ENCODE measurements at places on chromosomes 4 and X. TPM values are rescaled to one million over a fixed set of nuclear protein-coding genes. Genes with fewer than 3 reads are reported as not detected.

The TRIM61 gene
- total RNA-seq, result not detected

The BTK gene
- not detected for total RNA-seq

The PLXNB3 gene
- total RNA-seq, result 3.8 TPM

The PABPC1L2A gene
- total RNA-seq, result not detected

The CTAG1B gene
- total RNA-seq, result not detected

The SSX2 gene
- not detected for total RNA-seq

The CITED1 gene
- 0.12 TPM for total RNA-seq

The GUCY1B1 gene
- total RNA-seq, result 2.0 TPM

The PGAM4 gene
- not detected for total RNA-seq

- peak; percentile 59 for DNase-seq
These were observed 321.7 kb downstream of the DHX15 start for GRCh38 chr4:24262616-24263015.

DNA sequence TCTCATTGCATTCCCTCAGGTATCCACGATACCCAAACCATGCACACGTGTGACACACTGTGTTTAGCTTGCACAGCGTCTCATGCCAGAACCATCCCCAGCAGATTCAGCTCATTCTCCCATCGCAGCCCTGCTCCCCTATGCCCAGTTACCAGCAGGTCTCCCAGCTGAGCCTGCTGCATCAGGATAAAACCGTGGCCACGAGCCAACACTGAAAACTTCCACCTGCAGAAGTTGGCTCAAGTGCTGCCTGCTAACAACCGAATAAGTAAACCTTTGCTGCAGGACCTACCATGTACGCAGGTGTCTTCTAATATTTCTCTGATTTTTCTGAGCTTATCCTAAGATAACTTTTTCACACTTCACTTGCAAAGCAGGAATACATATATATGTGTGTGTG lies 120.4 kb upstream of the STS start:
- no peak for DNase-seq

GRCh38 chrX:15160558-15161095 lies 109.3 kb downstream of the ASB9 start:
- DNase-seq, result no peak

DNA sequence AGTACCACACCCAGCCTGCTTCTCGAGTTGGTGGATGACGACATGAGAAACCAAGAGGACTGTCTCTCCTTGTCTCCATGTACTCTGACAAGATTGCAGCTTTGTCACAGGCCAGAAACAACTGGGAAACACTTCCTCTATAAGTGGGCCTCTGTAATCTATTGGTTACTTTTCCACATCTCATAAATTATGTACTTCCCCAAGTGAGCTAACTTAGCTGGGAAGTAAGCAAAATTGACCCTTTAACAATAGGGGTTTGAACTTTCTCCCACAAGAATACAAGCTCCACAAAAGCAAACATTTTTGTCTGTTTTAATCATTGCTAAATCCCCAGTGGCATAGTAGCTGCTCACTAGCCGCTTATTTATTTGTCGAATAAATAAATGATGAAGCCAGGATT lies 14.1 kb upstream of the USO1 start:
- DNase-seq, result no peak

GRCh38 chrX:38375891-38376290 lies 23.5 kb downstream of the OTC start:
- DNase-seq, result peak; percentile 14

DNA sequence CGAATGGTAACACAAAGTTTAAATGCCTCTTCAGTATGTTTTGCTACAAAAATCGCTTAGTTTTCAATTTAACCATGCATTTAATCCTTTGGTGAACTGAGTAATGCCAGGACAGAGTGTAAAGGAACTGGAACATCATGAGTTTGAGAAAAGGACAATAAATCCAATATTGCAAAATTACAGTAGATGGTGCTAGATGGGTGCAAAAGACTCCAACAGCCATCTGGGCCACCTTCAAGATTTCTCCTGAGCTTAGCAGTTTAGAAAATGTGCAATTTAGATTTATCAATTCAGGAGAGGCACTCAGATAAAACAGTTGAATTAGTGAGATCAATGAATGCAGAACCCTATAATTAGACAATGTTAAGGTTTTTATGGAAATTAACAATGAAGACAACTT lies 33.2 kb upstream of the MID1IP1 start:
- DNase-seq, result peak; percentile 39

- no peak for DNase-seq
These were observed 478 bp upstream of the PLXNA3 start for GRCh38 chrX:154457491-154458115.

- no peak for DNase-seq
These were observed 17.1 kb downstream of the OGT start for GRCh38 chrX:71549986-71550385.

- peak; percentile 42 for DNase-seq
These were observed 191.2 kb downstream of the RRAGB start for GRCh38 chrX:55908661-55909212.

DNA sequence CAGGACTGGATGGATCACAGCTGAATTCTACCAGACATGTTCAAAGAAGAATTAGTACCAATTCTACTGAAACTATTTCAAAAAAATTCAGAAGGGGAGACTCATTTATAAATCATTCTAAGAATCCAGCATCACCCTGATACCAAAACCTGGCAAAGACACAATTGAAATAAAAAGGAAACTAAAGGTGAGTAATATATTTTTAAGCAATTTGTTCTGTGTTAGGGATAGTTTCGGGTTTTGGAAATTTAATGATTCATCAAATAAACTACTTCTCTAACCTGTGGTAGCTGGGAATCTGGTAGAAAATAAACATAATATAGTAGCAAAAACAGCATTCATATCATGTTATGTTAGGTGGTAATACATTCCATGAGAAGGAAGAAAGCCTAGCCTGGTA lies 662.2 kb upstream of the BOD1L1 start:
- no peak for DNase-seq

DNA sequence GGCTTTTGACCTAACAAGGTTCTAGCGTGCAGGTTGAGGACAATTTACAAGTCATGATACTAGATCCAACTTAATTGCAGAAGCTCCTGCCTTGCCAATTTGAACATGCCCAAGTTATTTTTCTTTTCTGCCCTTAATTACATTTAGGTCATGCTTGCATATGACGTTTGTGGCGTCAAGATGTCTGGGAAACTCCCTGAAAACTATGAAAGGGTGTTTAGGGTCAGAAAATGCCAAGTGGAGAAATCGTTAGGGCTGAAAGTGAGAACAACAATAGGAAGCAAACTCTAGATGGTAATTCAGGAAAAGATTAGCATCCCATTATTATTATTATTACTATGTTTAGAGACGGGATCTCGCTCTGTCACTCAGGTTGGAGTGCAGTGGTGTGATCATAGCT lies 38.2 kb upstream of the PLAC8 start:
- no peak for DNase-seq

- DNase-seq, result peak; percentile 43
These were observed 82.8 kb downstream of the ARSF start for GRCh38 chrX:3124031-3124430.

Measured in RPMI7951 (cell line).